Stimulated activated CD4-positive, alpha-beta T cell treated with anti-CD3 and anti-CD28 coated beads, TNF-alpha, amount 100 ng/mL, for 48 hours (primary cell): ENCODE measurements at places on chromosomes 4 and X.

DNA sequence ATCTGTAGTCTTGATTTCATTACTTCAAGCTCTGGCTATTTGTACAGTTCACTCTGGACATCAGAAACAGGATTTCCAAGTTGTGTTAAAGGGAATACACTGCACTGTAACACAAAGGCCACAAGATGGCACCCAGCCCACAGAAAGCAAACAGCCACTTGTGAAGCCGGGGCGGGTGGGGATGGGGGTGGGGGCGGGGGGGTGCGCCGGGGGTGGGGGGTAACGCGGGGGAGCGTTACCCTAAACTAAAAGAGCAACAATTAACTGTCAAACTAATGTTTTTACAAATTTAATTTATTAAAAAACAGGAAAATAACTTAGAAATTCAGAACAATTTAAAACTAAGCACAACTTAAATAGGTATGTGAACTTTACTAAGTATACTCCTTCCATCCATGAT is 27.3 kb downstream of the PRDX4 start:
- DNase-seq = no peak

DNA sequence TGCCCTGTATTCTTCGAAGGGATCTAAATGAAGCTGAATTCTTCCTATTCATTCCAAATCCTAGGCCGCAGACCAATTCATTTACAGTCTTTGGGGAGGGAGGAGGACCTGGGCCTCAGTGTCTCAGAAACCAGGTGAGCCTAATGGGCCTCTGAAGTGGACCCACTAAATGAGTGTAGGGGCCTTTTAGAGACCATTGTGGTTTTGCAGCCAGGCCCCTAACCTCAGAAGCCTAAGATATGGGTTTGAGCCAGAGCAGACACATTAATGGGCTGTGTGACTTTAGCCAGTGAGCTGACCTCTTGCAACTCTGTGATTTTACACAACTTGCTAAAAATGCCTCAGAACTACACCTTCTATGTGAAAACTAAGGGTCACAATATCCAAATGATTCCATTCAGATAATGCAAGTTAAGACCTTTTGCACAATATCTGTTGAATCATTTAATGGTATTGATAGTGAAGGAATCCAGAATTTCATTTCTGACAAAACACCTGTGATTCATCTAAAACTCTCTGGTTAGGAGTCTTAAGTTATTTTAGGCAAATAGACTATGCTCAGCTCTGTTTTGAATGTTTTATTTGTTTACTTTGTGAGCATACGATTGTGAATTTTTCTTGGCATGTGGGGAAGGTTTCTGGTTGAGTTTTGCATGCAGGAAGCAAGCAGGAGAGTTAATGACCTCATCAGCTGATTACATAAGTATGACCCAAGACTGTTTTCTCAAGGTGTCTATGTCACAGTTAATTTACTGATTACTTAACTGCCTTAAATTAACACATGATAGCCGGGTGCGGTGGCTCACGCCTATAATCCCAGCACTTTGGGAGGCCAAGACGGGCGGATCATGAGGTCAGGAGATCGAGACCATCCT is 75.0 kb downstream of the EVC start:
- DNase-seq = no peak

DNA sequence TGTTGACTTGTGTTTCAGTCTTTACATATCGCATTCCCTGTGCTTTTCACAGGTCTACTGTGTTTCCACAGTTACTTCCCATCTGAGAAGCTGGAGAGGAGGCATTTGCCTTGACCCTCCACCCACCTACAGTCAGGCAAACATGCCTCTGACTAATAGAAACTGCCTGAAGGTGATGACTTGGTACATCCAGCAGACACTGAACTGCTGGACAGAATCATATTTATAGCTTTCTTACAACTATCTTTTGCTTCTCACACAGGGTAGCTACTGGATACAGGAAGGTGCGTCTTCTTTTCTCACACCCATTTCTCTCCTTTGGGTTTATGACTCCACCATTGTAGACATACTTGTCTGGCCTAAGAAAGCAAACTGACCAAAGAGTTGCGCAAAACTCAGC is 58.0 kb downstream of the VGLL1 start:
- DNase-seq = no peak

DNA sequence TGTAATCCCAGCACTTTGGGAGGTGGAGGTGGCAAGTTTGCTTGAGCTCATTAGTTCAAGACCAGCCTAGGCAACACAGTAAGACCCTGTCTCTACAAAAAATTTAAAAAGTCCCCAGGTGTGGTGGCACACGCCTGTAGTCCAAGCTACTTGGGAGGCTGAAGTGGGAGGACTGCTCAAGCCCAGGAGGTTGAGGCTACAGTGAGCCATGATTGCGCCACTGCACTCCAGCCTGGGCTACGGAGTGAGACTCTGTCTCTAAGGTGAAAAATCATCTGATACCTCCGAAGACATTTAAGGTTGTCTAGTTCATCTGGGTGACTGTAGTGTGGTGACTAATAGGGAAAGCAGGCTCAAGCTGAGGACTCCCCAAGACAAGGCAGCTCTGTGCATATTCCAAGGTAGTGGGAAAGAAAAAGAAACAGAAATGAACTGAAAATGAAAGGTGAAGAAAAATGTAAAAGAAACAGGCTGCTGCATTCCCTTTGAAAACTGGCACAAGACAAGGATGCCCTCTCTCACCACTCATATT is 23.3 kb downstream of the FRYL start:
- DNase-seq = no peak

- no peak for DNase-seq
Observed at GRCh38 chrX:110327336-110327735, 9.5 kb upstream of the AMMECR1 start.

DNA sequence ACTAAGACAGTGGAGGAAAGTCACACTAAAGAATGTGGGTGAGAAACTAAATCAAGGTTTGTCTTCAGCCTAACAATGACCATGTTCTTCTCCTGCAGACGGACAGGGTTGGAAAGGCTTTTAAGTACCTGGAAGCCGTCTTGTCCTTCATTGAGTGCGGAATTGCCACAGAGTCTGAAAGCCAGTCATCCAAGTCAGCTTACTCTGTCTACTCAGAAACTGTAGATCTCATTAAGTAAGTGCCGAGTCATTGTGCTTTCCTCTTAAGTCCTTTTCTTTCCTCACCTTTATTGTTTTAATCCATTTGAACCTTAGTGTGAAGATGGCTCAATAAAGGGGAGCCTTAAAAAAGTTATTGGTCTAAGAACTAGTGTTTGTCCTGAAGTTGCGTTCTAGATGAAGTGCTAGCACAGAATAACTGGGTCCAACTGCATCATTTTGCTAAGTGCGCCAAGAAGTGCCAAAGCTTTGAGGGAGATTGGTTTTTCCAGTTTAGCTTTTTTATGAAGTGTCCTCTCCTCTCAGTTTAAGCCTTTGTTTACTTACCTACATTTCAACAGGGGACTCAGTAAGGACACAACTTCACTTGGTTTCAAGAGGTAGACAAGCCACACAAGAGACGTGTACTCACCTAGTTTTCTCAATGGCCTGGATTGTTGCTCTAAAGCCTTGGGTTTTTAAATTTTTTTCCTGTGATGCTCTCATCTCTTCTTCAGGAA is 89.3 kb downstream of the KLHL8 start:
- no peak for DNase-seq

DNA sequence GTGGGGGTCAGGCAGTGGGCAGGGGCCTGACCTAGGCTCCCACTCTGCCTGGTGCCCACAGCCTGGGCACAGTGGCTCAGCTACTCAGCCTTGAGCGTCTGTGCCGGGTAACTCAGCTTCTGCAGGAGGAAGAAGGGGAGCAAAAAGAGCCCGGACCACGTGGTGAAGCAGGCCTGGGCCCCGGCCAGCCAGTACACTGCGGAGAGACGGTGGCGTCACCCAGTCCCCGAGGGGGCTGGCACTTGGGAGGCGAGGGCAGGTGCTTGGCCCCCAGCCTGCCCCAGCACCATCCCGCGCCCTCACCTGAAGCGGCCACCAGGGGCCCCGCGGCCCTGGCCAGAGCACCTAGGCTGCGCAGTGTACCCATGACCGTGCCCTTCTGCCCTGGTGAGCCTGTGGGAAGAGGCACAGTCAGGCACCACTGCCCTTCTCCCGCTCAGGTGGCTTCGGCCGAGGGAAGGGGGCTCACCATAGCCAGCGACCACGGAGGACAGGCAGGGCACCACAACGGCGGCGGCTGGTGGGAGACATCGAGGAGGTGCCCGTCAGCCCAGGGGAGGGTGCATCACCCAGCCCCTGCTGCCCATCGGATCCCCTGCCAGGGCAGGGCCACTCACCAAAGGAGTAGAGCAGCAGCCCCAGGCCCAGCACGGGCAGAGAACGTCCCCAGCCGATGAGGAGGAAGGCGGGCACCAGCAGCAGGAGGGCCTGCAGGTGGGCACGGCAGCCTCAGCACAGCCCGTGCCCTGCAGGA is 32.3 kb downstream of the NOP14 start:
- no peak for DNase-seq

DNA sequence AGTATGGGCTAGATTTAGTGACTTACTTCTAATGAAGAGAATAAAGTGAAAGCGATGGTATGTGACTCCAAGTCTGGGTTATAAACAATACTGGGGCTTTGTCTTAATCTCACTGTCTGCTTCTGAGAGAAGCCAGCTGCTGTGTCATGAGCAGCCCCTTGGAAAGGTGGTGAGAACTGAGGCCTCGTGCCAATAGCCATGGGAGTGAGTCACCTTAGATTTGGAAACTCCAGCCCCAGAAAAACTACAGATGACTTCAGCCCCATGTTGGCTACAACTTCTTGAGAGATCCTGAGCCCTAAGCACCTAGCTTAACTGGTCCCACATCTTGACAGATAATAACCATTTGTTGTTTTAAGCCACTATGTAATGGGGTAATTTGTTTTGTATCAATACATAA is 77.6 kb downstream of the CWH43 start:
- no peak for DNase-seq

DNA sequence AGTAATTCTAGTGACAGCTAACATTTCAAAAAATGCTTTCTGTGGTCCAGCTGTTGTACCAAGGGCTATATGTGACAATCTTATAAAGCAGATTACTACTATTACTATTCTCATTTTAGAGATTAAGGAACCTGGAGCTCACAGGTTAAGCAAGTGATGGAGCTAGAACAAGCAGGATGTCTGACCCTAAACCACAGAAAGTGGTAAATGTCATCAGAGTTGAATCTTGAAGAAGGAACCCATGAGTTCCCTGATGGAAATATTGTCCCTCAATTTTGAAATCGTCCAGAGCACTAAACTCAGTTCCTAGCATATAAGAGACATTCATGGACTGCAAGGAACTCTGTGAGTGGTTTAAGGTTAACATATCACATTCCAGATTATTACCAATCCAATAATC is 214.0 kb downstream of the APBB2 start:
- DNase-seq = no peak

- no peak for DNase-seq
Observed at GRCh38 chr4:15898902-15899301, 39.6 kb downstream of the FGFBP1 start.

- no peak for DNase-seq
Observed at GRCh38 chr4:21454201-21454600, 494.4 kb downstream of the KCNIP4 start.

- DNase-seq = no peak
Observed at GRCh38 chrX:21939906-21940305, 603 bp upstream of the SMS start.

DNA sequence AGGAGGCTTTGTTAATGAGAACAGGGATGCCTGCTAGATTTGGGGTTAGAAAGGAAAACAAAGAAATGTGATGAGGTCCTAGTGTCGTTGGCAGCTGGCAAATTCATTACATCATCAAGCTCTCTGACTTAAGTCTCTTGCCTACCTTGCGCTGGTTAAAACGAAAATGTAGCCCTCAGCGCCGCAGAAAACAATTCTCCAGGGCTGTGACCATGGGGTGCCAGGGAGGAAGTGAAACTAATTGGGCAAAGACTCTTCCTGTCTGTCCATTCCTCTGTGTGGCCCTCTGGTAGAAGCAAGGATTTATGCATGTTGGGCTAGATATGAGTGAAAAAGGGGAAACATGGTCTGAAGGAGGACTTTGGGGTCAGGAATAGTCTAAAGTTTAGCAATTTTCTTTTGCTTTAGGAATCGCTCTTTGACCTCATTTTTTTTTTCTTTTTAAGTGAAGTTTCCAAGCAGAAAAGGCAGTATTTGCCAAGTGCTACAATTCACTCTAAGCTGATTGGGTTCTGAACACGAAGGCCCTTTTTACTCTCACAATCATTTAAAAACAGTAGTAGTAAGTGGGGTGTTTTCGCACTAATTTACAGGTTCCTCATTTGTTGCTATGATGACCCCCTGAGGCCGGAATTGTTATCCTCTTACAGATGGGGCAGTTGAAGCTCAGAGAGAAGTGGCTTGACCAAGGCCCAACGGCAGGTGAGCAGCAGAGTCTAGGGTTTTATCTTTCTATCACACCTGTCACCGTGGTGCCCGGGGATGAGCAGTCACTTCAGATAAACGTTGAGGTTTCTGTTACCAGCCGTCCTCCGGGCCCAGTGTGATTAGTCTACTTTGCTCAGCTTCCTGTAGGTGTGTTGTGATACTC is 27.3 kb upstream of the CHRNA9 start:
- DNase-seq = no peak

GRCh38 chrX:1455948-1456280 is 3.2 kb upstream of the ASMTL start:
- no peak for DNase-seq

GRCh38 chr4:67926485-67926884 is 36.8 kb downstream of the TMPRSS11A start:
- DNase-seq = no peak

GRCh38 chr4:8837181-8837841 is 34.3 kb downstream of the HMX1 start:
- no peak for DNase-seq

- DNase-seq = no peak
Observed at GRCh38 chr4:39609454-39609931, 29.2 kb downstream of the SMIM14 start.

DNA sequence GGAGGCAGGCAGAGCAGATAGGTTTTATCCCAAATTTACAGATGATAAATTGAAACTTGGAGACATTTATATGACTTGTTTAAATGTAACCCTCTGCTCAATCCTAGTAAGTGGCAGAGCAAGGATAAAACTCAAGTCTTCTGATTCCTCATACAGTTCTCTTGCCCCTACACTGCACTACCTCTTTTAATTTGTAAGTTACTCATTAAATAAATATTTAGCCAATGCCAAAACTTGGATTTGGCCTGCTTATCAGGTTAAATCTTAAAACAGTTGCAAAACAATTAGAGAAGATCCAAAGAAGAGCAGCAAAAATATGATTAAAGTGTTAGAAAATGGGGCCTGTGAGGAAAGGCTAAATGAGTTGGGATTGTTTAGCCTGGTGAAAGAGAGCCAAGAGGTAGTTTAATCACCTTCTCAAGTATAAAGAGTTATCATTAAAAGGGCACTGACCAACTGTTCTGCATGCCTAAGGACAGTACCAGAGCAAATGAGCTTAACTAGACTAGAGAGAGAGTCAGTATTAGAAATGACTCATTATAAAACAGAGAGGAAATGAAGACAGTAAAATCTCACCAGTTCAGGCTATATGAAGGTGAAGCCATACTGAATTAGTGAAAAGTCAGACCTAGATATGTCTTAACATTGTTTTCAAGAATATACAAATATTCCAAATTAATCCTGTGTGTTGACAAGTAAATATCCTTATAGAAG is 146.3 kb downstream of the GRIA3 start:
- no peak for DNase-seq

DNA sequence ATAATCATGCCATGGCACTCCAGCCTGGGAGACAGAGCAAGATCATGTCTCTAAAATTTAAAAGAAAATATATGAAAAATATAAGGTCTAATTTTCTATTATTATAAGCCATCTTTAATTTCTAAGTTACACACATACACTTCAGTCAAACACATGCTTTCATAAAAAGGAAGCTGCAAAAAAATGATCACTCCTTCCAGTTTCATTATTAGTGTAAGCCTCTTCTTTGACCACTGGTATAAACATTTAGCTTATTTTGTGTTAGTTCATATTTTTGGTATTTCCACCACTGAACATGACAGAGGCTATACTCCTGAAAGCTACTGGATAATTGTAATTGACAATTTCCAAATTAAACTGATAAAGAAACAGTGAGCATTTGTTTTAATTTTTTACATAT is 163.3 kb upstream of the USP38 start:
- DNase-seq = no peak
